Lung (tissue), 17 donors: ENCODE measurements at places on chromosomes 1 and 21. TPM values are rescaled to one million over a fixed set of nuclear protein-coding genes. Genes with fewer than 3 reads are reported as not detected.

SMIM1 gene
- total RNA-seq = 11.0 TPM

DNA sequence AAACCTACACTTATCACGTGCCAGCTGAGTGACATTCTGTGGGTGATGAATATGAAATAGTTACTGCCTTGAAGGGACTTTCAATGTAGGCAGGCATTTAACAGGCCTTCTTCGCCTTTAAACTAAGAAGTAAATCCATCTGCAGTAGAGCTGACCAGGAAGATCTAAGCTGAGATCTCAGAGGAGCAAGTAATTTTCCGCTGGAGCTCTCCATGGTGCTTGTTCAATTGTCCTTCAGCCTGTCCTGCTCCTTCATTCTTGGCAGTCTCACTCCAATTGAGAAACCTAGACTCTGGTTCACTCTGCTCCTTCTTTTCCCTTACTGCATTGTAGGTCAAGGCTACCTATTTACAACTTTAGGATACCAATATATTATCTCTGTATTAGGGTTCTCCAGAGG, 183.5 kb downstream of the HMCN1 start:
- no peaks in the 10 kb centered on the region for H3K27me3 ChIP-seq
- H3K36me3 ChIP-seq = no peaks in the 10 kb centered on the region
- no peak overlapping the region for H3K4me3 ChIP-seq
- H3K27ac ChIP-seq = no peak overlapping the region

DNA sequence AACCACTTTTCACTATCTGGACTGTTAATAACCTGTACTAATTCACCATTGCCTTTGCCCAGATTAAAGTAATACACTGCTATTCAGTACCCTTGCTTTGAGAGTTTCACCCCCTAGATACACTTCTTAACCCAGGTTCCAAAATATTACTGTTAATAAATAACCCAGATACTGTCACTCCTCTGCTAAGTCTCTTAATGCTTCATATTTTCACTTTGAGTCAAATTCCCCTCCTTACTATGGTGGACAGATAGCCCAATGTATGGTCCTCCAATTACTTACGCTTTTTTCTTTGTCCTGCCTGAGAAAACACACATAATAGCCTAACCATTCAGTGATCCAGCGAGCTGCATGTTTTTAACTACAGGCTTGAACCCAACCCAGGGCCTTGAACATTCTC, 152.5 kb downstream of the NEGR1 start:
- no peak overlapping the region for H3K27ac ChIP-seq
- H3K27me3 ChIP-seq = no peaks in the 10 kb centered on the region
- no peaks in the 10 kb centered on the region for H3K36me3 ChIP-seq
- no peak overlapping the region for H3K4me3 ChIP-seq
- no peak for DNase-seq

DNA sequence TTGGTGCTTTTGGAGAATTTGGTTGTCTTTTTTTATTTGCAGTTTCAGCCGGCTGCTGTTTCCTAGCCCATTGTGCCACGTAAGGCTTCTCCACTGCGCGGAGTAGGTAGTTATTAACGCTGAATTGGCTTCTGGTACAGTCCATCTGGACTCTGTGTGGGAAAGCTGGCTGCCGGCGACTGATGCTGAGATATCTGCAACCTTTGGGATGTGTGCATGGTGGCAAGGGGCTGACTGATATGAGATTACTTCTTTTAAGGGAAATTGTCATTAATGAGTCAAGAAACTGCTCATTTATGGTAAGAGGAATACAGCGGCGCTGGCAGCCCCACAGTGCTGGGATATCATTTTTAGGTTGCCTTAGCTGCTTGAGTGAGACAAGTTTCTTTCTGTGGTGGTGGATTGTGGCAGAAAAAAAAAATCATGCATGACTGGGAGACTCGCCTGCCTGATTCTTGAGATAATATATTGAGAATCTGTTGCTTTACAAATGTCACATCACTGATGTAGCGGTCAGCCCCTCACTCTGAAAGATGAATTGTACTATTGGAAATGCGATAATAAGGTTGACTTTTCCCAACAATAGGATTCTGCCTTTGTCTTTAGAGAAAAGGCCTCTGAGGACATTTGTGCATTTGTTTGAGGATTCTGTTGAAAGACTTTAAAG, 2.5 kb upstream of the ELAVL4 start:
- H3K4me1 ChIP-seq = no peaks in the 10 kb centered on the region
- no peak overlapping the region for H3K27ac ChIP-seq
- no peaks in the 10 kb centered on the region for H3K27me3 ChIP-seq
- DNase-seq = no peak
- no peak overlapping the region for H3K4me3 ChIP-seq

DNA sequence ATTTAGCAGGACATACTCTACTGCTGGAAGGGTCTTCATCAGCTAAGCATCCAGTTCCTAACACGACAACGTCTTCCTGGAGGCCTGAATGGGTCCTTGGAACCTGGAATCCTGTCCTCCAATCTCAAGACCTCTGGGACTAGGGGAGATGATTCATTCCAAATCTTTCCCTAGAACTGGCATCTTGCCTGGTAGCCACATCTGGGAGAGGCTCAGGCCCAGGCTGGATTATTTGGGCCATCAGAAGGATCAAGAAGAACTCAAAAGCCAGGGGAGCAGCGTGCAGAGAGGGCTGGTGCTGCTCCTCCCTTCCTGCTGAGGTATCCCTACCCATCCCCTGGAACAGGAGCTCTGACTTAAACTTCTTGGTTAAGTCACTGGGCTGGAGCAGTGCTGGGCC, 2.8 kb upstream of the PHLDA3 start:
- H3K36me3 ChIP-seq = no peaks in the 10 kb centered on the region
- no peak overlapping the region for H3K27ac ChIP-seq
- DNase-seq = no peak

DNA sequence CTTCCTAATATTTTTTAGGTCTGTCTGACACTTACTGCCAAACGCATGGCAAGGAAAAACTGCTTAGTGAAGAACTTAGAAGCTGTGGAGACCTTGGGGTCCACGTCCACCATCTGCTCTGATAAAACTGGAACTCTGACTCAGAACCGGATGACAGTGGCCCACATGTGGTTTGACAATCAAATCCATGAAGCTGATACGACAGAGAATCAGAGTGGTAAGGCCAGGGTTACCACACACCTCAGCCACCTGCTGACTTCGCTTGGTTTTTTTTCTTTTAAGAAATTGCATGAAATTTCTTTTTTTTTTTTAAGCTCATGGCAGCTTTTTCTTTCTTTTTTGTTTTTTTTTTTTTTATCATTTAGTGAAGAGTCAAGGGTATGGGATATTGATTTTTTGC, 17.2 kb downstream of the ATP1A1 start:
- no peak overlapping the region for H3K27ac ChIP-seq
- H3K4me3 ChIP-seq = no peak overlapping the region
- DNase-seq = no peak
- peaks cover 49% of the 10 kb centered on the region for H3K36me3 ChIP-seq

GRCh38 chr1:76010802-76011201, 63.7 kb upstream of the ST6GALNAC3 start:
- no peaks in the 10 kb centered on the region for H3K36me3 ChIP-seq
- H3K4me1 ChIP-seq = no peaks in the 10 kb centered on the region
- no peak overlapping the region for H3K27ac ChIP-seq
- DNase-seq = no peak

GRCh38 chr21:42278451-42279149, 36.6 kb downstream of the TFF3 start:
- H3K4me1 ChIP-seq = no peaks in the 10 kb centered on the region
- no peak overlapping the region for H3K4me3 ChIP-seq
- H3K27ac ChIP-seq = no peak overlapping the region
- no peaks in the 10 kb centered on the region for H3K27me3 ChIP-seq

DNA sequence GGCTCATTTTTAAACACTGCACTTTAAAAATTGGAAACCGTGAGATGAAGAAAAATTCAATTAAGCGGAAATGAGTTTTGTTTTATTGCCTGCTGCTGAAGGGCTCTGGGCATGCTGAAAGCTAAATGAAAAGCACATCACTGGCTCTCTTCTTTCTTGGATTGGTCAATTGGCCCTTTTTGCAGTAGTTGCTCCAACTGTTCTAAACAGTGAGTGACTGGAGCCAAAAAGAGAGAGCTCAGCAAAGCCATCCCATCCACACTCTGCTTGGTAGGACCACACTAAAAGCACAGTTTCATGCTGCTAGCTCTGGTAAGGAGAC, 48.1 kb downstream of the LHX4 start:
- no peak overlapping the region for H3K4me3 ChIP-seq
- peaks cover 17% of the 10 kb centered on the region for H3K36me3 ChIP-seq
- peak; percentile 82 for DNase-seq
- H3K4me1 ChIP-seq = peaks cover 2% of the 10 kb centered on the region
- no peaks in the 10 kb centered on the region for H3K27me3 ChIP-seq

DNA sequence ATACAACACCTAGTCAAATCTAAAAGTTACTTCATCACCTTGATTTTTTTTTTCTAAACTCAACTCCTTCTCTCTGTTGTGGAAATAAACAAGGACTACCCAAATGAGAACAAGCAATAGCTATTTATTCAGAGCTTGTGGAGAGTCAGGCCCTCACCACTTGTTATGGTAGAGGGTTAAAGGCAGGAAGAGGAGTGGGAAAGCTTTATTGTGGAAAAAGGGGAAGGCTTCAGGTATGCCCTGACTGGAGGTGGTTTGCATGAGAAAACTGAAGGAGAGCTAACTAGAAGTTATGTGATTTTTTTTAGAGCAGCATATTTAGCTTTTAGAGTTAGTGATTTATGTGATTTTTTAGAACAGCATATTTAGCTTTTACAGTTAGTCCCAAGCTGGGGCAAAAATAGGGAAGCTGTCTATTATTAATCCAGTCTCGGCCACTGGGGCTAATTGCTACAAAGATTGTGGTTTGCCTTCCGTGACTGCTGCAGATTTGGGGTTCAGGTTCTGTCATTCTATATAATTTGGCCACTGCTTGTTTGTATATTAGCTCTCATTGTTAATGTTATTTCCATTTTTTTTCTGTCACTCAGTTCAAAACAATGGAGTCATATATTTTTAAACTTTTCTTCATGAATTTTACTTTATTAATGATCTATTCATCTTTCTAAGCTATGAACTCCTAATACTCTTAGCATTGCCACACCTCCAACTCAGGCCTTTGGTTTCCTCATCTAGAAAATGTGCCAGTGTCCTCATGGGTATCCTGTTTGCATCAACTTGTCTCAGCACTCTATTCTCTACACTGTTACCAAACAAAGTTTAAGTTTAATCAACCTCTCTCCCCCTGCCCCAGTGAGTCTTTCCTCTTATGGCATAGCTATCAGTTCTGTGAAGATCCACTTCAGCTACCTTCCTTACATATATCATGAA, 713.0 kb downstream of the BRINP3 start:
- H3K27ac ChIP-seq = no peak overlapping the region
- no peak overlapping the region for H3K4me3 ChIP-seq
- no peaks in the 10 kb centered on the region for H3K27me3 ChIP-seq
- no peak for DNase-seq
- H3K4me1 ChIP-seq = no peaks in the 10 kb centered on the region
